ENCODE measurements at places on chromosomes 13 and 19.

GRCh38 chr19:51529301-51529700 lies 2.2 kb downstream of the SIGLEC6 start:
- no peak for DNase-seq

- DNase-seq: no peak
These were observed 796 bp upstream of the LSM14A start for GRCh38 chr19:34171539-34171876.

DNA sequence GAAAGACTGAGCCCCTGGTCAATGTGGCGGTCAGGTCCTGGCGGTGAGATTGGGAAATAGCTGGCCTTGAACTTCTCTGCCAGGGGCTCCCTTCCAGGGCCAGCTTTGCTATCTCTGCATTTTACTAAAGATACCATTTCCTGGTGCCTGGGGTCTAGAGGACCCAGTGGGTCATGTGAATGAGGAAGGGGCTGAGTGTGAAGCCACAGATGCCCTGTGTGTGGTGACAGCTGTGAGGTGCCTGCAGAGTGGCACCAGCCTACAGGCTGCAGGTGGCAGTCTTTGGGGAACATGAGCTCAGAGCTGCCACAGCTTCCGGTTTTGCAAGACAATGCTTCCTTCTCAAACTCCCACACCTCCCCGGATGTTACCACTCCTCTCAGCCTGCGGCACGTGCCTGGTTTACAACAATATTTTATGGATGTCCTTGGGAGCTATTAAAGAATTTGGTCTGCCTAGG lies 5.2 kb upstream of the MLNR start:
- no peak for DNase-seq

DNA sequence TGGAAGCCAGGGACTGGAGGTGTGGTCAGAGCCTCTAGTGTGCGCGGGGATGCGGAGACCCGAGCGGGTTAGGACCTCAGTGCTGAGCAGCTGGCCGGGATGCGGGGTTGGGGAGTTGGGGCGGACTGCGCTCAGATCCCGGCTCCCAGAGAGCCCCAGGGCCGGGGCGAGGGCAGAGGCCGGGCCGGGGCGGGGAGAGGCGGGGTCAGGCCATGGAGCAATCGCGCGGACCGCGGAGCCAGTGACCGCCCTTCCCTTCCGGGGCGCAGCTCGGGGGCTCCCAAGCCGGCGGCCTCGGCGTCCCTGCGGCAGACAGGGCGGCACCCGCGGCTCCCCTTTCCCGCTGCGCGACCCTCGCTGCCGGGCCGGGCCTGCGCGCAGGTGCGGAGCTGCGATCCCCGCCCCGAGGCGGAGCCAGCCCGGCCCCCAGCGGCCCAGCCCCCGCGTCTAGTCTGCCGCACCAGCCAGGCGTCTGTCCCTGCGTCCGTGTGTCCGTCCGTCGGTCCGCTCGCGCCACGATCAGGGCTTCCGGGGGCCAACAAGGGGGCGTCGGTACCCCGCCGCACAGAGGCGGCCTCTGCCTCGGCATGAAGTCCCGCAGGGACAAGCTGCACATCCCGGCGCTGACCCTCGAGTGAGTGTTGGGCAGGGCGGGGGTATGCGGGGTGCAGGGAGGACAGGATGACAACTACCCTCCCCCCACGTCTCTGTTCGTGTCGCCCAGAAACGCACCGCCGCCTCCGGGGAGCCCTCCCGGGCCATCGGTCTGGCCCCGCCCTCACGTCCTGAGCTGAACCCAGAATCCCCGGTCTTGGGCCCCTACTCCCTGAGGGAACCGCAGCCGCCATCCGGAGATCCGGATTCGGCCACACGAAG lies 12.4 kb downstream of the MAST3 start:
- DNase-seq: no peak

DNA sequence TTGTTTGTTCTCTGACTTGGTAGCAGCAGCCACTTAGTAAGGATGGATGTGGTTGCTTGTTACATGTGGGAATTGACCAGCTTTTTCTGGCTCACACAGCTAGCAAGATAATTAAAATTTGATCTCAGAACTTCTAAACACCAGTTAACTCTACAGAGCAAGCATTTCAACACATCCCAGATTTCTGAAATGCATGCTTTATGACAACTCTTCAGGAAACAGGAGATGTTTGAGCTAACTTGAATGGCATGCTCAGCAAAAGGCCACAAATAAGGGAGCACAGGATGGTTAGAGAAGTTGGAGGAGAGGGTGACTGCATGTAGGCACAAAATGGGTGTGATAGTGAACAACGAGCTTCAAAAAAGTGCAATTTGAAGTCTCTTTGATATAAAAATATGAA lies 167.1 kb upstream of the SPRY2 start:
- DNase-seq: no peak

GRCh38 chr19:7718668-7719067 lies 13.2 kb downstream of the CLEC4G start:
- no peak for DNase-seq

- no peak for DNase-seq
These were observed 420.2 kb downstream of the KCTD12 start for GRCh38 chr13:76466043-76466442.

- no peak for DNase-seq
These were observed at the start of gene RETN for GRCh38 chr19:7668842-7669241. Gene RETN, plus strand, starts transcription at chr19:7669049. Its CDS starts 278 bp downstream, at chr19:7669327.

DNA sequence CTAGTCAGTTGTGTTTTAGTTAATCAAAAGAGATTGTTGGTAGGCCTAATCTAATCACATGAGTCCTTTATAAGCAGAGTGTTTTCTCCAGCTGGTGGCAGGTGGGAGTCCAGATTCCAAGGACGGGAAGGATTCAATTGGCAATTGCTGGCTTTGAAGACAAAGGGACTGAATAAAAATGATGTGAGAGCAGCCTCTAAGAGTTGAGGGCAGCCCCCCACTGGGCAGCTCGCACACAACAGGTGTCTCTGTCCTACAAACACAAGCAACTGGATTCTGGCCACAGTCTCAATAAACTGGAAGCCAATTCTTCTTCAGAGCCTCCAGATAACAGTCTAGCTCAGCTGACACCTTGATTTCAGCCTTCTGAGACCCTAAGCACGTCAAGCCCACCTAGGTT lies 915.2 kb downstream of the PCDH9 start:
- no peak for DNase-seq

All from cerebellar nuclear complex (tissue), 1 donor.